ENCODE measurements at places on chromosomes 1 and 21. TPM values are rescaled to one million over a fixed set of nuclear protein-coding genes. Genes with fewer than 3 reads are reported as not detected.

Gene AIRE
- under 0.01 TPM for total RNA-seq

Gene OR2AK2
- not detected for total RNA-seq

Gene NR1I3
- not detected for total RNA-seq

Gene HSPA6
- 1.1 TPM for total RNA-seq

Gene PLD5
- 0.59 TPM for total RNA-seq

Gene RHOC
- 414 TPM for total RNA-seq

Gene PCBP3
- total RNA-seq: 0.05 TPM

Gene TNFRSF14
- total RNA-seq: 4.8 TPM

Gene CSF1
- 85.8 TPM for total RNA-seq

Gene SMPDL3B
- total RNA-seq: not detected

Gene CFAP57
- 0.09 TPM for total RNA-seq

Gene TSPEAR
- total RNA-seq: not detected

Gene SPRR3
- total RNA-seq: not detected

Gene MTARC2
- 1.4 TPM for total RNA-seq

Gene EDARADD
- not detected for total RNA-seq

Gene SMCP
- total RNA-seq: not detected

Gene KRTAP26-1
- not detected for total RNA-seq

Gene GREM2
- 0.59 TPM for total RNA-seq

Gene UCK2
- total RNA-seq: 100 TPM

Gene FNDC5
- total RNA-seq: 0.37 TPM

Gene TTC34
- total RNA-seq: 0.18 TPM

Gene IFNLR1
- total RNA-seq: not detected

Gene NFASC
- 10.1 TPM for total RNA-seq

Gene CCDC27
- not detected for total RNA-seq

Gene ANGPTL1
- total RNA-seq: 4.8 TPM

Gene CD1D
- total RNA-seq: 3.0 TPM

Gene AQP10
- total RNA-seq: 0.05 TPM

Gene TMEM51
- 8.6 TPM for total RNA-seq
